ENCODE measurements at places on chromosomes 4 and X.

GRCh38 chr4:26239801-26240200 is 81.0 kb upstream of the RBPJ start:
- no peak for DNase-seq

DNA sequence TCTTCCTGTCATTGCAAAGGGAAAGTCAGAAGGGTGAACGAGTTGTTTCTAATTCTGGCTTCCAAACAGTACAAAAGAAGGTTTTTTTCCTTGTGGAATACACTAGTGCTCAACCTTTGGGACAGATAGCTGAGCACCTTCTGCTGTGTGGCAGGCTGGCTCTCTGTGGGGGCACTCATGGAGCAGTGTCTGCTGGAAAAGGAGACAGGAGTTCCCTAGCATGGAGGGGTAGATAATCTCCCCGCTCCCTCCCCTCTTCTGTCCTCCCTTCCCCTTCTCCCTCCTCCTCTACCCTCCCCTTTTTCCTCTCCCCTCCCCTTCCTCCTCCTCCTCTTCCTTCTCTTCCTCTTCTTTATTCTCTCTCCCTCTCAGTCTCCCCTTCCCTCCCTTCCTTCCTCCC is 62.4 kb upstream of the MTM1 start:
- no peak for DNase-seq

DNA sequence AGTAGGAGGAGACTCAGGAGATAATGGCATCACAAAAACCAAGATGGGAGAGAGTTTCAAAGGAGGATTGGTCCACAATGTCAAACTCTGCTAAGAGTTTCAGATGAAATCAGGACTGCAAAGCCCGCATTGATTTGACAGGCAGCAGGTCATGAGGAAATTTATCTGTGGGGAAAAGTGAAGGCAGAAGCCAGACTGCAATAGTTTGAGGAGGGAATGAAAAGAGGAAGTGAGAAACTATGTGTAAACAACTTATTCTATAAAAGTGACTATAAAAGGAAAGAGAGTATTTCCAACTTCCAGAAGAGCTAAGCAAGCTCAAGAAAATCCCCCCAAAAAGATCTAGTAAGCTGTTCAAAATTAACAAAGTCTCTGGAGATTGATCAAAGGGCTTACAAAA is 66.3 kb upstream of the DGKK start:
- no peak for DNase-seq

DNA sequence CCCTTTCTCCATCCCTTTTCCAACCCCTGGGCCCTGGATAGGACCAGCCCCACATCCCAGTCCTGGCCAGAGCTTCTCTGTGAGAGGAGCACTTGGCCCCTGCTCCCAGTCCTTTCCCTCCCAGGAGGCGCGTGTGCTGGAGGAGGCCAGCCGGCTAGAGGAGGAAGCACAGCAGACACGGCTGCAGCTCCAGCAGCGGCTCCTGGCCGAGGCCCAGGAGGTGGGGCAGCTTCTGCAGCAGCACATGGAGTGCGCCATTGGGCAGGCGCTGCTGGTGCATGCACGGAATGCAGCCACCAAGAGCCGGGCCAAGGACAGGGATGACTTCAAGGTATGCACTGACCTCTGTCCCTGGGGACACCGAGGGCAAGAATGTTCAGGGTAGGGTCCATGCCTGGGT is 87.5 kb downstream of the EVC start:
- DNase-seq = no peak

DNA sequence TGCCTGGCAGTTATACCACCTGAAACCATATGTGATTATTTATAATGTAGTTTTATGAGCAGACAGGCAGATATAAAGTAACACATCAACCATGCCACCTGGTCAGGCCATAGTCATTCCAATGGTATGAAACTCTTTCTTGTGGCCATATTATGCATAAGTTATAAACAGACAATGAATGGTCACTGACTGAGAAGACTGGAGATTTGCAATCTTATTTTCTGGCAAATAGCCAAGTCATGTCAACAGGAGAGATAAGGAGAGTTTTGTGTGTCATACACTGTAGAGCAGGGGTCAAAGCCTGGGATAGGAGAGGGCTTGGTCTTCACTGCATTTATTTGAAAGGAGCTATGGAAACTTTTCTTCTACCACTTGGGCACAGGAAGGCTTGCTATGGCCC is 29.5 kb downstream of the SORBS2 start:
- peak; percentile 83 for DNase-seq

- no peak for DNase-seq
Observed at GRCh38 chr4:152594057-152594456, 58.2 kb upstream of the FBXW7 start.

DNA sequence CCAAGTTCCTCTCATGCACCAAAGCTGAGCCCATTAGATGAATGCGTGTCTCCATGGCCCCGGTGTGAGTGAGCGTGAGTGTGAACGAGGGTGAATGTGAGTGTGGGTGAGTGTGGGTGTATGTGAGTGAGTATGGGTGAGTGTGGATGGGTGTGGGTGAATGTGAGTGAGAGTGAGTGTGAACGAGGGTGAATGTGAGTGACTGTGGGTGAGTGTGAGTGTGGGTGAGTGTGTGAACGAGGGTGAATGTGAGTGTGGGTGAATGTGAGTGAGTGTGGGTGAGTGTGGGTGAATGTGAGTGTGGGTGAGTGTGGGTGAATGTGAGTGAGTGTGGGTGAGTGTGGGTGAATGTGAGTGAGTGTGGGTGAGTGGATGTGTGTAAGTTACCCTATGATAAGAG is 1521.8 kb upstream of the TENM3 start:
- DNase-seq = no peak

GRCh38 chr4:38106311-38106710 is 146.1 kb downstream of the PTTG2 start:
- peak; percentile 88 for DNase-seq

DNA sequence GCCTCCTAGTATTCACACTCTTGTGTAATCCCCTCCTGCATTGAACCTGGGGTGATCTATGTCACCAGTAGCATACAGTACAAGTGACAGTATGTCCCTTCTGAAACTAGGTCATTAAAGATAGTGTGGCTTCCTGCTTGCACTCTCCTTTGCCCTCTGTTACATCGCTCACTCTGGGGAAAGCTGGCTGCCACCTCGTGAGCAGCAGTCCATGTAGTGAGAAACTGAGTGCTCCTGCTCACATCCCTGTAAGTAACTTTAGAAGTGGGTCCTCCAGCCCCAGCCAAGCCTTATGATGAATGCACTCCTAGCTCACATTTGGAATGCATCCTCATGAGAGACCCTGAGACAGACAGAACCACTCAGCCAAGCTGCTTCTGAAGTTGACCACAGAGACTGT is 89.8 kb upstream of the TNIP3 start:
- DNase-seq = no peak

DNA sequence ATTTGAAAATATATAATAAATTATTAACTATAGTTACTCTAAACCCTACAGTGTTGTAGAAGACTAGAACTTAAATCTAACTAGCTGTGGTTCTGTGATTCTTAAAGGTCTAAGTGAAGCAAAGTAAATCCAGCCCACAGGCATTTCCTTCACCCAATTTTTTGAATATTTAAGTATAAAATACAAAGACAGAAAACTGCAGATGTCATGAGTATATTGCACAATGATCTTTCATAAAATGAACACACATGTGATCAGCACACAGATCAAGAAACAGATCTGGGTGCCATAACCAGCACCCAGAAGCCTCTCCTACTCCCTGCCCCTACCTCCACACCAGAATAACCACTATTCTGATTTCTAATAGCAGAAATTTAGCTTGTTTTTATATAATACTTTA is 82.9 kb downstream of the CAMK2D start:
- DNase-seq = peak; percentile 73

GRCh38 chr4:75289914-75290582 is 224.2 kb downstream of the RCHY1 start:
- no peak for DNase-seq

GRCh38 chrX:39519030-39519488 is 578.7 kb downstream of the BCOR start:
- peak; percentile 43 for DNase-seq

DNA sequence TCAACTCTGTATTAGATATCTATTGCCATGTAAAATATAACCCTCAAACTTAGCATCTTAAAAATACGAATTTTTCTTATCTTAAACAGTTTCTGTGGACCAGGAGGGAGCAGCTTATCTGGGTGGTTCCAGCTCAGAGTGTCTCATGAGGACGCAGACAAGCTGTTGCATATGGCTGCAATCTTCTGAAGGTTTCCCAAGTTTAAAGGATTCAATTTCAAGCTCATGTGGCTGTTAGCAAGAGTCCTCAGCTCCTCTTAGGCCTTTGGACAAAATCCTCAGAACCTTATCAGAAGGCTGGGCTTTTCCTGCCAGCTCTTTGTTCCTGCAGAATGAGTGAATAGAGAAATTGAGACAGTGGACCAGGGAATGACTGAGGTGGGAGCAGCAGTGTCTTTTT is 2.8 kb upstream of the CTSO start:
- no peak for DNase-seq

- peak; percentile 12 for DNase-seq
Observed at GRCh38 chr4:106116025-106116424, 200.0 kb downstream of the TBCK start.

GRCh38 chr4:103902730-103903129 is 182.9 kb upstream of the TACR3 start:
- DNase-seq = no peak

DNA sequence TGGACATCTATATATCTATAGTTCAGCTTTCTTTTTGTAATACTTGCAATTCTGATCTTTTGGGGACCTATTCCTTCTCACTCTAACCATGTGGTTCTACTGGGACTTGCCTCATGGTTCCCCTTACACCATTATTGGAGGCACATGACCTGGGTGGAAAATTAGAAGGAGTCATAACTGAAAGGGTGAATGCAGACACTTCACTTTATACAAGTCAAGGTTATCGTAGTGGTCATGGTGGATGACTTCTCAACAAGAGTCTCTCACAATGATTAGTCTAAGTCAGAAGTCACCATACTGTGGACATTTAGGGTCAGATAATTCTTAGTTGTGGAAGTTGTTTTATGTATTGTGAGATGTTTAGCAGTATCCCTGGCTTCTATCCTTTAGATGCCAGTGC is 10.5 kb upstream of the EIF4E start:
- no peak for DNase-seq

DNA sequence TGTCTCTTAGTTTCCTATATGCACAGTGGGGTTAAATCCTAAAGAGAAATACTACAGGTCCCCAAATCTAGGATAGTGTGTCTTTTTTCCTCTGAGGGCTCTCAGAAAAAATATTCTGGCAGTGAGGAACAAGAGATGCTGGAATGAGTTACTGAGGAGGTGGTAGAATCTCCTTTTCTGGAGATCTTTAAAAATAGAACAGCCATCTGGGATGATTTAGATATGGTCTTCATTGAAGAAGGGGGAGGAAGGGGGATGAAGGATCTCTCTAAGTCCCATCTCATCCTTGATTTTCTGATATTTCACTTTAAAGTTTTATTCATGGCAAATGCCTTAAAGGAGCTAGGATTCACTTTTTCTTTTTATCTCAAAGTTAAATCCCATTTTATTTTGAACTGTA is 235.0 kb downstream of the MAML3 start:
- DNase-seq = no peak

DNA sequence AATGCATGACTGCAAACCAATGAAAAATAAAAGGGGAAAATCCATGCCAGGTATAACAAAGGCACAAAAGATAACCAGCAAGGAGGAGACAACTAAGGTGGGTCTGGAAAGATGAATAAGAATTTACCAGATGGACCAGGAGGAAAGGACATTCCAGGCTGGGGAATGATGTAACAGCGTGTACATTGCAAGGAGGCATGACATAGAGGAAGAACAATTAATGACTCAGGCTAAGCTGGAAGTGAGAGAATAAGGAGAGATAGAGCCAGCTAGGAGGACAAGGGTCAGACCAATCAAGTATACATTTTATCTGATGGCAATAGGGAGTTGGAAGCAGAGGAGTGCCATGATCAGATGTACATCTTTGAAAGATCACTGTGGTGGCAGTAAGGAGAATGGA is 57.0 kb downstream of the MTMR8 start:
- no peak for DNase-seq

- no peak for DNase-seq
Observed at GRCh38 chrX:115490814-115491213, 70.2 kb upstream of the PLS3 start.

- DNase-seq = peak; percentile 83
Observed at GRCh38 chr4:77001907-77002306, 52.4 kb downstream of the SEPTIN11 start.

DNA sequence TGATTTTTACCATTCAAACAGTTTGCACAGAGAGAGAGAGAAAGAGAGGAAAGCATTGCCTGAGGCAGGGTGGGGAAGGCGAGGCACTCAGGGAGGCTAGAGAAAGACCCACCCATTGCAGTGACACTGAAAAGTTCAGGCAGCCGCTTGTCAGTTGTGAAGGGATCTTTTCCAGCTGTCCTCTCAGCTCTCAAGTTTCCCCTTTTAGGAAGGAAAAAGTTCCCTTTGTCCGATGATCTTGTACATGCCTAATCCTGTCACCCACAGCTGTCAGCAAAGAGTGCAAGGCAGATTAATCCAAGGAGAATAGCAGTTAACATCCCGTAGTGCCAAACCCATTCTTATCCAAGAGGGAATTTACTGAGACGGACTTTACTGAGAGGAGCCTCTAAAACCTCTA is 255.0 kb downstream of the MAGEB5 start:
- DNase-seq = no peak

DNA sequence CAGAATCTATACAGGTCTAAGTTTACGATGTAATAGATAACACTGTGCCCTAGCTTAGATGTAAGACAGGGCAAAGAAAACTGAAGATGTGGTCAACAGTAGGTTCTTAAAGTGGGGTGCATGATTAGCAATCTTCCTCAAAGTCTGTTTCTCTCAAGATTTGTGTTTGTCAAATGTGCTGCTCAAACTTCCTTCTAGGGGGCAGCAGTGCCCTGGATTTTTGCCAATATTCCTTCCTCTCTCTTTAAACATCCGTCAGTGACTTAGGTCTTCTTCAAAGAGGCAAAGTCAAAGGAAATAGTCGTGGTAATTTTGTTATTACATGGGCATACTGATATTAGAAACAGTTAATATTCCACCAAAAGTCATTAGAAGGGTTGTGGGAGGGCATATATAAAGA is 4.2 kb upstream of the PDHA2 start:
- DNase-seq = peak; percentile 25

GRCh38 chr4:165016971-165017370 is 14.8 kb upstream of the TRIM60 start:
- peak; percentile 7 for DNase-seq

All from choroid plexus epithelial cell (primary cell).